ENCODE measurements at places on chromosomes 5 and 9.

- DNase-seq: no peak
Observed at GRCh38 chr9:18499980-18500379, 26.0 kb downstream of the ADAMTSL1 start.

GRCh38 chr5:172347496-172348052, 64.0 kb upstream of the UBTD2 start:
- DNase-seq: no peak

GRCh38 chr5:32202394-32202793, 28.3 kb upstream of the GOLPH3 start:
- DNase-seq: no peak

GRCh38 chr9:107438211-107439031, 51.1 kb downstream of the KLF4 start:
- DNase-seq: no peak

- DNase-seq: no peak
Observed at GRCh38 chr5:67170767-67171166, 25.8 kb downstream of the CD180 start.

GRCh38 chr9:130140706-130141105, 31.5 kb upstream of the NCS1 start:
- DNase-seq: no peak

DNA sequence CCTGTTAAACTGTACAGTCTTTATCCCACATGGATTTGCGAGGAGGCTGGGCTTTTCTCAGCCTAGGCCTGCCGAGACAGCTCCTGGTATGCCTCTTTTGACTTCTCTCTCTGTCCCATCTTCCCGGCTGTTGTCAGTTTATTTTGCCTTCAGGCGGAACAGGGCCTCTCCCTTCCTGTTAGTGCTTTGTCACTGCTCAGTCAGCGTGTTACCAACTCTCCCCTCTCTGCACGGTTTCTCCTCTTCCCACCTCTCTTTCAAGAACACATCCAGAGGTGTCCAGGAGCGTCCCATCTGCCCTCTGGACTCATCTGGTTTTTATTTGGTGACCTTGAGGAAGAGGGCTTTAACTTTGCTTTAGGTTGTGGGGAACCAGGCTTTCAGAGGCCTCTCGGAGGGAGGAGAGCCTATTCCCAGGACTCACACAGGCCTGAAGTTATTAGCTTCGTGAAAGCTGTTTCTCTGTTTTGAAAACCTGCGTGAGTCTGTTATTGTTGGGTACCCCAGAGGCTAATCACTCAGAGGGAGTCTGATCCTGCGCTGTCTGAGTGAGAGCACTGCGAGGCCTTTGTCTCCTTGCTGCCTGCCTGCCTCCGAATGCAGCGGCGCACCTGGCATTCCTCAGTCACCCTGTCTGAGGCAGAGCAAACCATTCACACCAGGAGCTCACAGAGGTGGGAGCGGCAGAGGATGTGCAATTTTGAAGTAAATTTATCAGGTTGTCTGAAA, 234.4 kb upstream of the MPDZ start:
- DNase-seq: no peak

- DNase-seq: no peak
Observed at GRCh38 chr5:140246378-140247122, 56.4 kb downstream of the PFDN1 start.

DNA sequence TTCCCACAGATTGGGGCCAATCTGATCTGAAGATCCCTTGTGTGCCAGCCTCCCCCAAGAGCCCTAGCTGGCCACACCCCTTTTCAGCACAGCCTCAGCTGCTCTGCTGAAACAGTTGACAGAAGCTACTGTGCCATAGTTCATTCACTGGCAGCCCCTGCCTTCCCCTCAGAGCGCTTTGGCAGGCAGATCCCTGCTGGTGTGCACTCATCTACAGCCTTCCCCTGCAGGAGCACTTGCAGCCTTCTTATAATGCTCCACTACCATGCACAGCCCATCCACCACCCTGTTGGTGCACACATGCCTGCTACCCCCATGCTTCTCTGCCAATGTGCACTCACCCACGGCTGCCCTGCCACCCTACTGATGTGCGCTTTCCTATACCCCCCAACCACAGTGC, 471.3 kb downstream of the MTRR start:
- no peak for DNase-seq

- DNase-seq: peak; percentile 57
Observed at GRCh38 chr9:89444274-89444673, 53.6 kb downstream of the SEMA4D start.

- DNase-seq: no peak
Observed at GRCh38 chr9:37801287-37801850, 772 bp downstream of the DCAF10 start.
